ENCODE measurements at places on chromosomes 2 and 18. TPM values are rescaled to one million over a fixed set of nuclear protein-coding genes. Genes with fewer than 3 reads are reported as not detected.
A peak's percentile ranks its signal among the peaks of the same experiment; 100 is the strongest.

GRCh38 chr2:73611867-73612266 is 30.4 kb downstream of the NAT8 start:
- DNase-seq: peak; percentile 50

Gene TAF1B
- 25.4 TPM for total RNA-seq

Gene SIX2
- not detected for total RNA-seq

DNA sequence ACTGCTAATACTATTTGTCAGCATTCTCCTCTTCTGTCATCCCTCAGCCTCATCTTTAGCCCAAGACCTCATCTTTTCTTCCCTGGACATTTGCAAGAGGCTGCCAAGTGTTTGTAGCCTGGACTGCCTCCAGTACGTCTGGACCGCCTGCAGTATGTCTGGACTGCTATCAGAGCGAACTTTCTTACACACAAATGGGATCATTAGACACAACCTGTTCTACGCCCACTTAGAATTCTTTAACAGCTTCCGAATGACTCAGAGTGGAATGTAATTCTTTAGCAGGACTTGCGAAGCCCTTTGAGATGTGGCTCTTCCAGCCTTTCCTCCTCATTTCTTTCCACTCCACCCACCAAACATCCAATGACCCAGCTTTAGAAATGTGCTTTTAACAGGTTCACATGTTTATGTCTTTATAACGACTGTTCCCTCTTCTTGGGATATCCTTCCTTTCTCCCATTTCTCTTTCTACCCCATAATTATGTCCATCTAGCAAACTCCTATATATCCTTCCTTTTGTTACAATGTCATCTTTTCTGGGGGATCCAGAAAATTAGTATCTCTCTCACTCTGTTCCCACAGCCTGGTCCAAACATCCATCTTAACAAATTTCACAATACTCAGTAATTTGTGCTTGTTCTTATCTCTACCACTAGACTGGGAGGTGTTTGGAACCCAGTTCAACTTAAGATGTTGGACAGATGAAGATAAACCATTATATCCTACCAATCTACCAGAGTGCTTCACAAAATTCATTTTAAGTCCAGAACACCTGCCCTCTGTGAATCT is 171.3 kb upstream of the PGAP1 start:
- DNase-seq: no peak

Gene EMILIN1
- 0.37 TPM for total RNA-seq

DNA sequence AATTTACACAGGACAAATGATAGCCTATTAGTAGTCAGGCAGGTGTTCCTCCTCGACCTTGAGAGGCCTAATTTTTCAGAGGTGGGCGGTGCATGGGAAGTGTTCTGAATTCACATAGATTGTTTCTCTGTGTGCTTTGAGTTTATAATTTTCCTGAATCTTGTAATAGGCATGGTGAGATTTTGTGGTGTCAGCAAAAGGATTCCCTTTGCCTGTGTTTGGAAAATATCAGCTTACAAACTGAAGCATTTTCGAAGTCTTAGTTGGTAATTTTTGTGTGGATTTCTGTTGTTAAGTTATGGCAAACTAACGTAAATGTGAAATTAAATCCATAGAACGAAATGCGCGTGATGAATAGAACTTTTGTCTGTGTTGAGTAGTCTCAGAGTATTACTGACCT is 194.0 kb upstream of the RBMS1 start:
- no peak for DNase-seq

- no peak for DNase-seq
These were observed 12.8 kb downstream of the EIF2AK2 start for GRCh38 chr2:37143974-37144373.

Gene PTCD3
- total RNA-seq: 66.0 TPM

DNA sequence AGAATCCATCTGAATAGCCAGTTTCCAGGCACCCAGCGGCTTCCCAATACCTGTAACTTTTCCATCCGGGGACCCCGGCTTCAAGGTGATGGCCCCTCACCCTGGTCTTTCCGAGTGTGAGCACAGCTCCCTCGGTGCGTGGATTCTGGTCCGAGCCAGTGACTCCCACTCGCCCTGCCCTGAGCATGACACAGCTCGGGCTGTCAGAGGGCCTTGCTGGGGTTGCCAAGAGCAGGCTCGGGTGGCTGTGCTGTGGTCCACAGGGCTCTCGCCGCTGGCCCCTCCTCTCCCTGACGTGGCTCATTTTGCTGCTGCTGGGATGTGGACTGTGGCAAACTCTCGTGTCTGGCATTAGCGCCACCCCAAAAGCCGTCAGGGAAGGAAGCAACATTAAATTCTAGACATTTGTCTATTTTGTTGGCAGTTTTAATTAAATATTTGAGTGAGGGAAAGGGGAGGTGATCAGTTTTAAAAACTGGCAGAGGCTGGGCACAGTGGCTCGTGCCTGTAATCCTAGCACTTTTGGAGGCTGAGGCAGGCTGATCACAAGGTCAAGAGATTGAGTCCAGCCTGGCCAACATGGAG is 5.6 kb upstream of the ESPNL start:
- no peak for DNase-seq

DNA sequence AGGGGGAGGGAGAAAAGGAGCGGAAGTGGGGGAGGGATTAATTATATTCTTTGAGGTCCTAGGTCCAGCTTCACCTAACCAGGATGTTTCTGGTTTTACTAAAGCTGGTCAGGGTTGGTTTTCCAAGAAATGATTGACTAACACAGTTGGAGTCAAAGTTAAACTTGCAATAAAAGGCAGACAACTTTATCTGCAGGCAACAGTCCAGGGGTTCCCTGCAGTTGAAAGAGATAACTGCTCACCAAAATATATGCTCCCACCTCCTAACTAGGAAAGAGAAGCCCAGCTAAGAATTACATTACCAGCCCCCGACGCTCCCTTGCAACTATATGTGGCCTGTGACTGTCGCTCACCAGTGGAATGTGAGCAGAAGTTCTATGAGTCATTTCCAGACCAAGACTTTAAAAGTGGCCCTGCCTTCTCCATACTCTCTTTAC is 140.0 kb upstream of the PKDCC start:
- DNase-seq: no peak

Gene CMPK2
- total RNA-seq: 10.5 TPM

DNA sequence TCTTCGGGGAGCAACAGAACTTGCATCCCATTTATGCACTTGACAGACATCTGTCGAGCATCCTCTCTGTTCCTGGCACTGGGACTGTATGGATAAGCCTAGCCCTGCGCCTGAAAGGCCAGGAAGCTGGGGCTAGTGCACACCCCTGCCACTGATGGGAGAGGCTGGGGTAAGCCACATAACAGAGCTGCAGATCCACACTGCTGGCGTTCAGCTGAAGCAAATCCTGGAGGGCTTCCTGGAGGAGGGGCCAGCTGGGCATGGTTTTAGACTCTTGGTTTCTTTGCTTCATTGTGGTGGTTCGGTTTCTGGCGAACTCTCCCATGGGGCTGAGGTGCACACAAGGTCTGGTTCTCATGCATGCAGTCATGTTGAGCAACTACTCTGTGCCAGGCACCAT is 45.5 kb upstream of the FOSL2 start:
- no peak for DNase-seq

DNA sequence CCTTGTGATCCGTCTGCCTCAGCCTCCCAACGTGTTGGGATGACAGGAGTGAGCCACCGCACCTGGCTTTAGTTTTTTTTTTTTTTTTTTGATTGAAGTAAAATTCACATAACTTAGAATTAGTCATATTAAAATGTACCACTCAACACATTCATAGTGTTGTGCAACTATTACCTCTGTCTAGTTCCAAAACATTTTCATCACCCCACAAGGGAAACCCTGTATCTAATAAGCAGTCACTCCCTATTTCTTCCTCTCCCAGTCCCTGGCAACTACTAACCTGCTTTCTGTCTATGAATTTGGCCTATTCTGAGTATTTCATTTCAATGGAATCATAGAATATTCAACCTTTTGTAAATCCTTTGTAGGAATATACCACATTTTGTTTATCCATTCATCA is 123.9 kb upstream of the FAM117B start:
- peak; percentile 72 for DNase-seq

All from foreskin keratinocyte (primary cell).